Stomach (tissue), 19 donors: ENCODE measurements at places on chromosomes 4 and X. TPM values are rescaled to one million over a fixed set of nuclear protein-coding genes. Genes with fewer than 3 reads are reported as not detected.

The TMEM156 gene
- 0.37 TPM for total RNA-seq

- DNase-seq: no peak
These were observed 170.3 kb upstream of the KIT start for GRCh38 chr4:54487491-54487890.

GRCh38 chr4:36997727-36998126 lies 246.8 kb upstream of the NWD2 start:
- no peak for DNase-seq

- peak; percentile 62 for DNase-seq
These were observed 13.3 kb upstream of the IL3RA start for GRCh38 chrX:1323315-1323714.

GRCh38 chr4:124060261-124060918 lies 652.1 kb downstream of the ANKRD50 start:
- peak; percentile 27 for DNase-seq
